ENCODE measurements at places on chromosomes 11 and 22. TPM values are rescaled to one million over a fixed set of nuclear protein-coding genes. Genes with fewer than 3 reads are reported as not detected.

DNA sequence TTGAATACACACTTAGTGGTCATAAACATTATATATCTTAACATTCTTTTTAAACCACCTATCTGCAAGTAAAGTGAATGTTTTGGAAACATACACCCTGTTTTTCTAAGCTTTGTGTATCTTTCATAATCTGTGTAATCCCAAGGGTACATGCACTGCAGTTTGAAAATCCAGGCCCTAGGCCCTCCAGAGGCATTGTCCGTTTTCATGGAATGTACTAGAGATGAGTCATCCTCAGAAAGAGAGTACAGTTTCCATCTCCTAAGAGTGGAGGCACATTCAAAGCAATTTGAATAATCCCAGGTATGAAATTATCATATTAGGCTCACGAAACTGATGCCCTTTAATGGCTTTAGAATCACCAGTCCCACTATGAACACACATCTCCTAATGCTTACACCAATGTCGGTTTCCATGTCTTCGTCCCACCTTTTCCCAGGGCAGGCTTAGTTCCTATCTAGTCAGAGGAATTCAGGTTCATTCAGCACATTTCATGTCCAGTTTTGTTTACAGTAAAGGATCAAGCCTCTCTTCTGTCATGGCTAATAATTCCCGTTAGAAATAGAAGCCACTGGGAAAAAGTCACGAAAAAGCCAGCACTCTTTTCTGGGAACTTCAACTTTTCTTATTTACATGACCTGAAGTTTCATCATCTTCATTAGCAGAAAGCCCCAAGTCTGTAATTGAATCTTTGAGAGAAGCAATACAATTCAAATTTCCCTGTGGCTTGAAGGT, 39.5 kb upstream of the CD44 start:
- DNase-seq = no peak

- no peak for DNase-seq
These were observed 4.7 kb downstream of the ACY3 start for GRCh38 chr11:67645521-67646461.

DNA sequence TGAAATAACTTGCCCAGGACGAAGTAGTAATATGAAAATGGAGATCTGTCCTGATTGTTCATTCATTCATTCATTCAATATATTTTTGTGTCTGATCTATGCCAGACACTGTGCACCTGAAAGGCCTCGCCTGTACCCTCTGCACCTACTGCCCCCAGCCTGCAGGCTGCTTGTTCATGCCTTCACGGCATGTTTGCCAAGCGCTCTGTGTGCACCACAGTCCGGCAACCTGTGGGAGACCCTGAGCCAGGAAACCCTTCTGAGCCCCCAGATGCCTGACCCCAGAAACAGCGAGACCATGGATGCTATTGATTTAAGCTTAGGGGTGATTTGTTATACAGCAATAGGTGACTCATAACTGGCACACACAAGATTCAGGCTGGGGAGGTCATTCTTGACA, 47.0 kb downstream of the RTL6 start:
- no peak for DNase-seq

DNA sequence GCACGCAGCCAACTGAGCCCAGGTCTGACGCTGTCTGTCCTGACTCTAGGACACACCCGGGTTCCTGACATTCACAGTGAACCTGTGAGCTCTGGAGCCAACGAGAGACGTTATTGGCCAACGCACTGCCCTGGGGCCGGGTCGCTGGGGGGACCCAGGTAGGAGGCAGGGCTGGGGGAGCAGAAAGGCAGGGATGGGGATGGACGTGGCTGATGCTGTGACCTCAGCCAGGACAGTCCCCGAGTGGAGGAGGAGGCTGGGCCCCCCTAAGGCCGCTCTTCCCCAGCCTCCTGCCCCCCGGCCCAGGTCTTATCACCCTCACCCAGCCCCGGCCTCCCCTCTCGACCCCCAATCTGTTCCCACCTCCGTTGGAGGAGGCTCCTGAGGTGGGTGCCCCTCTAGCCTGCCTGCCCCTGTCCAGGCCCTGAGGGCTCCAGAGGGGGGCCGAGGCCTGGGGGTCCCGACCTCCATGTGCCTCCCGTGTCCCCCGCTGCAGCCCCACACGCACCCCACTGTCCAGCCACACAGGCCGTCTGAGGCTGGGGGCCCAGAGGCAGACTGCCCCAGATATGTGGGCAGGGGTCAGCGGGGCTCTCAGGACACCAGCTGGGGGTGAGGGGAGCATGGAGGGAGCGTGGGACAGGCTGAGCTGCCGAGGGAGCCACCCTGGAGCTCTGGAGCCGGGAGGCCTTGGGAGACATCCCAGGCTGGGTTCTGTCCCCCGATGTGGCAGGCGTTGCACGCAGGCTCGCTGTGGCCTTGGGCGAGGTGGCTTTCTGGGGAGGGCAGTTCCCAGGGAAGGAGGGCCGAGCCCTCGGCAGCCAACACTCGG, 29.2 kb upstream of the MUC5AC start:
- no peak for DNase-seq

ST3GAL4 gene
- polyA plus RNA-seq = 15.3 TPM

- no peak for DNase-seq
These were observed 639.3 kb upstream of the KIRREL3 start for GRCh38 chr11:127639916-127640315.

DNA sequence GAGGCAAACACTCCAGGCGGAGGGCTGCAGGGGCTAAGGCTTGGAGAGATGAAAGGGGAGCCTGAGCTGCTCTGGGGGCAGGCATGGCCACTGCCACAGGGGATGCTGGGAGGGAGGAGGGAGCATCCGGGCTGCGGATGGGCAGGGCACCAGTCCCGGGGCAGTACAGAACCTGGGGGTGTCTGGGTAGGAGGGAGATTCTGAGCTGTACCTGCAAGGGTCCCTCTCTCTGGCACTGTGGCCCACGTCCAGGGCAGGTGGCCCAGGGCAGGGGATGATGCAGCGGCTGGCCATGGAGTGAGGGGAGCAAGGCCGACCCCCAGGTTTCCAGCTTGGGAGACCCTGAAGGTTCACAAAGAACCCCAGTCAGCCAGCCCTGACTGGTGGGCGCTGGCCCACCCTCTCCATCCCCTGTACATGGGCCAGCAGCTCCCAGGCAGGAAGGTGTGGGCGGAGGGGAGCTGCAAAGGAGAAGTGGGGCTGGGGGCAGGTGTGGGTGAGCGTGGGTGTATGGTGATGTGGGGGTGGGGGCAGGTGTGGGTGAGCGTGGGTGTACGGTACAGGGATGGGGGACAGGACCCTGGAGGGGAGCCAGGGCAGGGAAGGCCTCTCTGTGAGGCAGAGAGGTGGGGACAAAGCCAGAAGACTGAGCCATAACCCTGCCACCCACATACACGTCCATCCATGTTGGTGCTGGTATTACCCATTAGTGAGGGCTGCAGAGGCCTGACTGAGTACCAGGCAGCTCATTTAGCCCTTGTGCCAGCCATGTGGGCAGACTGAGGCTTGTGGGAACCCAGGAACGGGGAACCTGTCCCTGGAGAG, 2.2 kb upstream of the TNFRSF13C start:
- DNase-seq = no peak

DNA sequence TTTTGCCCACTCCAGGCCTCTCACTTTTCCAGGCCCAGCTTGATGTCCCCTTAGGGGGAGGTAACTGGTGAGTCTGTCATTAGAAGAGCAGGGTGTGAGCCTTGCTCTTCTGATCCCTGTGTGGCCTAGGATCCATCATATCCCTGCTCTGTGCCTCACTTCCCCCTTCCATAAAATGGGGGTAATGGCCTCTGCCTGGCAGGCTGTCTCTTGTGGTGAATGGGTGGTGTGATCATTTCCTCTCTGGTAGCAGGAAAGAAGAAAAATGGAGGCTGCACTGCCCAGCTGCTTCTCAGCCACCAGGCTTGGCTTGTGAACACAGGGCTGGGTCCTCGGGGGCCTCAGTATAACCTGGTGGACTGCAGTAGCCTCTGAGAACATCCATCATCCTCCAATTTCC, 5.6 kb downstream of the ARHGEF17 start:
- no peak for DNase-seq

SHISA8 gene
- polyA plus RNA-seq = 0.38 TPM

DNA sequence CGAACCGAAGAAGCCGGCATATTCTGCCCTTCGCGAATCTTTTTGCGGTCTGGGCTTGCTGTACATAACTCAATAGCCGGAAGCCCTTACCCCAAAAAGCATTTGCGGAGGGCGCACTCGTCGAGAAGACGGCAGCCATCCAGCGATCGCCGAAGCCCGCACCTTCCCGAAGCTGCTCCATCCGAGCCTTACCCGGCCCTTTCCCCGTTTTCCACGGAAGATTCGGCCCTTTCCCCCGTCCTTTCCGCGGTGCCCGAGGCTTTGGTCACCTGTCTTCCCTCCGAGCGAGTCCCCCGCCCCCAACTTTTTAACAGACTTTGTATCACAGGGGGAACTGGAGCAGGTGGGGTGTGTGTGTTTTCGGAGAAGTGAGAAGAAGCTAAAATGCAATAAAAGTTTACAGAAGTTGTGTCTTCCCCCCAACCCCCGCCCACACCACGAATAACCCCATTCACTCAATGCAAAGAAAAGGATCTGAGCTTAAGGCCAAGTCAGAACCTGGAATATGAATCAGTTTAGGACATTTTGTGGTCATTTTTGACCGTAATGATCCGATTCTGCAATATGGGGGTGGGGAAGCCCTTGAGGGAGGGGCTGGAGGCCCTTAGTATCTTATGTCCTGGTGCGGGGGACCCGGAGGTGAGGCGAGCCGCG, 99.0 kb upstream of the HSD17B12 start:
- no peak for DNase-seq

SCGB1A1 gene
- not detected for polyA plus RNA-seq

DNA sequence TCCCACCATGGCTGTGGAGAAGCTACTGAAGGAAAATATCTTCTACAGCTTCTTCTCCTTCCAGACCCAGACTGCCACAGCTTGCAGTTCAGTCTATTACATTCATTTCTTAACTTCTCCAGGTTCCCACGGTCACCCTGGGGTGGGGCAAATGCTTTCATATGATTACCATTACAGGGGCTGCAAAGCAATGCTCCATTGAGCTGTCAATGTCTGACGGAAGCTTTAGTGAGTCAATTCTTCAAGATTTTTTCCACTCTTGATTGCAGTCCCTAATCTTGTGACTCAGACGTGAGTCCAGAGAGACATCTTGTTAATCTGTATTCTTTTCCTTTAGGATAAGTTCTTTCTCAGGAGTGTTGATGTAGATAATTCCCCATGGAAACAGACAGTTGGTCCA, 233.4 kb upstream of the DDI1 start:
- no peak for DNase-seq

APOL3 gene
- 15.7 TPM for polyA plus RNA-seq

DNA sequence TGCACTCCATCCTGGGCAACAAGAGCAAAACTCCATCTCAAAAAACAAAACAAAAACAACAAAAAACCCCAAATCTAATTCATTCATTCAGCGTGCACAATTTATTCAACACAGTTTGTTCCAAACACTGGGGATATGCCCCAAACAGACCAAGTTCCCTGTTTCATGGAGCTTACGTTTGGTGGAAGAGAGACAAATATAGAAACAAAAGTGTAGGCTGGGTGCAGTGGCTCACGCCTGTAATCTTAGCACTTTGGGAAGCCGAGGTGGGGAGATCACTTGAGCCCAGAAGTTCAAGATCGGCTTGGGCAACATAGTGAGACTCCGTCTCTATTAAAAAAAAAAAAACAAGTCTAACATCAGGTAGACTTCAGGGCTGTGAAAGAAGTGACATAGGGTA, 52.4 kb downstream of the PTPRJ start:
- DNase-seq = no peak

RASD2 gene
- polyA plus RNA-seq = 1.5 TPM

DNA sequence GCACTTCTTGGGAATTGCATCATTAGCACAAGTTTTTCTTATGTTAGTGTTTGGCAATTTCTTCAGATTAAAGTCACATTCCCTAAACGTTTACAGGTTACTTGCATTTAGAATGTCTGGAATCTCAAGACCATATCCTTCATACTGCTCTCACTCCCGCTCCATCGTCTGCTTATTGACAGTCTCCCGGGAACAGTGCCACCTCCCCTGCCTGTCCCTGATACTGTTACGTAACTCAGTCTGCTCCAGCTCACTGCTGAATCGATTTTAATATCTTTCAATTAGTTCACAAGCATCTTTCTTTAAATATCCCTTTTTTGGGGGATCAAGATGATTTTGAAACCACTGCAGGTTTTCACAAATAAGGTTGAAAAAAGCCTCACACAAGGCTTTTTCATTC, 48.2 kb downstream of the GLYATL2 start:
- no peak for DNase-seq

HPX gene
- 4.8 TPM for polyA plus RNA-seq

P2RY6 gene
- 0.85 TPM for polyA plus RNA-seq

GRCh38 chr11:115324581-115325432, 179.4 kb downstream of the CADM1 start:
- peak; percentile 69 for DNase-seq

TH gene
- polyA plus RNA-seq = 1.6 TPM

DNA sequence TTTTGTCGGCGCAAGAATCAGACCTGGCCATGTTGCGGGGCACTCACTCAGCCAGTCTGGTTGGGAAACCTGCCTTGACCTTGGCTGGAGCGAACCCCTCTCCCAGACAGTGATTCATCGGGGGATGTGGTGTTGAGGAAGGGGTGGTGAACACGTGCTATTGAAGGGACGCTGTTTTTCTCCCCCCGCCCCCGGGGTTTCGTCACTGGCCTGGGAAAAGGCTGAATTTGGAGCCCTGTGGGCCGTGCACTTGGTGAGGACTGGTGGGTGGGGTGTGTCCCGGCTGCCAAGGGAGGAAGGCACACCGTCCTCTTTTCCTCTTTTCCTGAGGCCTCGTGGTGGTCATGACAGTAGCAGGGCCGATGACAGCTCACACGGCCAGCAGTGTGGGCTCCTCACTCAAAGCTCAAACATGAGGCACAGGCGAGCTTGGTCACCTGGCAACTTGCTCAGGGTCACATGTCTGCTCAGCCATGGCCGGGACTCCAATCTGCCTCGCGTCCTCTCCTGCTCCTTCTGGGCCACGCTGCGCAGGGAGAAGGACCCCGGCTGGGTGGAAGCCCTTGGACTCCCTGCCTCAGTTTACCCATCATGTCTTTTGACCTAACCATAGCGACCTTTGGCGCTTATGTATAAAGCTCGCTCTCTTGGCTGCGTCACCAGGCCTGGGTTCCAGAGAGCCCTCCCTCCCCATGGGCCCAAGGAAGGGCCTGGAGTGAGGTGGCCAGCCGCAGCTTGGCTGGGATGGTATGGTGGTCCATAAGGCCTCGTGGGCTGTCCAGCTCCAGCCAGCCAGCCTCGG, 49.4 kb downstream of the SMIM38 start:
- DNase-seq = no peak

OR6M1 gene
- not detected for polyA plus RNA-seq

- no peak for DNase-seq
These were observed 496.7 kb upstream of the ARHGAP42 start for GRCh38 chr11:100190395-100190794.

Measured in left kidney (tissue), 8 donors.